ENCODE measurements at places on chromosomes 2 and 18.

GRCh38 chr18:75912829-75913228 is 485.3 kb upstream of the SMIM21 start:
- no peak for DNase-seq
- peaks cover 4% of the 10 kb centered on the region for H3K27me3 ChIP-seq
- H3K4me1 ChIP-seq, result no peaks in the 10 kb centered on the region
- no peak overlapping the region for H3K4me3 ChIP-seq

GRCh38 chr18:5244941-5245340 is 47.9 kb upstream of the AKAIN1 start:
- H3K36me3 ChIP-seq, result peaks cover 21% of the 10 kb centered on the region
- H3K27ac ChIP-seq, result no peak overlapping the region
- no peaks in the 10 kb centered on the region for H3K4me1 ChIP-seq
- H3K27me3 ChIP-seq, result no peaks in the 10 kb centered on the region
- no peak overlapping the region for H3K4me3 ChIP-seq
- no peak for DNase-seq

- no peak for DNase-seq
- H3K4me1 ChIP-seq, result no peaks in the 10 kb centered on the region
- H3K36me3 ChIP-seq, result no peaks in the 10 kb centered on the region
- no peak overlapping the region for H3K27ac ChIP-seq
Observed at GRCh38 chr2:219687882-219688559, 60.6 kb downstream of the SLC4A3 start.

- H3K27ac ChIP-seq, result no peak overlapping the region
- no peak overlapping the region for H3K4me3 ChIP-seq
- no peaks in the 10 kb centered on the region for H3K4me1 ChIP-seq
- no peak for DNase-seq
- no peaks in the 10 kb centered on the region for H3K36me3 ChIP-seq
- H3K27me3 ChIP-seq, result peaks cover 9% of the 10 kb centered on the region
Observed at GRCh38 chr18:50320719-50321118, 33.2 kb upstream of the CXXC1 start.

DNA sequence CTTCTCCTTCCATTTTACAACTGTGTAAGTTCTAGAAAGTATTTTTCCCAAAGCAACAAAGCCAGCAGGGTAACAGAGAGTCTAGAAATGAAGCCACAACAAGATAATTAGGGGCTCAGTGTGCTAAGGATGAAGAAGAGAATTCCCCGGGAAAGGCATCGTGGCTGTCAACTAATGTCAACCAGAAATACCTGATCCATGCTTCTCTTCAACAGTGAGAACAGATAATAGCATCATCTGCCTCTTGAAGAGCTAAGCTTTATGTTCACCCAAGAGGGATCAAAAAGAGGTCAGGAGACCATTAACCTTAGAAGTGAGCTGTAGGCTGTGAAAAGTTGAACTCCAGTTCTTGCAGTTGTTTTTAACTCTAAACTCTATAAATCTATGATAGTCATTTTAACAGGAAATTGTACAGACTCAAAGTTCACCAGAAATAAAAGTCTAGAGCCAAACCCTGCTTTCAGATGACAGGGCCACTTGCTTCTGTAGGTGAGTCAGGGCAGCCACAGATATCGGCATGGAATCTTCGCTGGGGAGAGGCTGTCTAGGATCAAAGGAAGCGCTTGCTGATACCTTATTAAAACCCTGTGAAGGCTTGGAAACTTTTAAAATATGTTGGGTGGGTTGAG is 540.7 kb upstream of the ID2 start:
- H3K27me3 ChIP-seq, result no peaks in the 10 kb centered on the region
- DNase-seq, result no peak
- no peak overlapping the region for H3K27ac ChIP-seq
- peaks cover 34% of the 10 kb centered on the region for H3K4me1 ChIP-seq

DNA sequence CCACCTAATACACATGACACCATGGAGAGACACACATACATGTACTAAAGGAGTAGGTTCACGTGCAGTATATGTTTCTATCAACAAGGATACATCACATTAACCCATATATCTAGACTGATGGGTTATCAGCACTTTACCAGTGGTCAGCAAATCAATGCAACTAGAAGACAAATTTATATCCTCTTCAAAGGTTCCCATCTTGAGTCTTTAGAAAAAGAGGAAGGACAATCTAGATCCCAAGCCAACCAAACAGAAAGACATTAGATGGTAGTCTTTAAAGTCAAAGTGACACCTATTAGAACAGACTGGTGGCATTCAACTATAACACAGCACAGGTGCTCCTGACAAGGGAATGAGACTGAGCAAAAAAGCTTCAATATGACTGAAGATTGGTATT is 13.8 kb upstream of the SERTAD2 start:
- no peak for DNase-seq
- H3K27ac ChIP-seq, result peak overlapping the region; percentile 38
- peak overlapping the region; percentile 20 for H3K4me3 ChIP-seq
- peaks cover 25% of the 10 kb centered on the region for H3K4me1 ChIP-seq
- H3K36me3 ChIP-seq, result no peaks in the 10 kb centered on the region
- H3K27me3 ChIP-seq, result no peaks in the 10 kb centered on the region

GRCh38 chr2:217106650-217107014 is 246.8 kb upstream of the TNP1 start:
- no peak overlapping the region for H3K27ac ChIP-seq
- H3K27me3 ChIP-seq, result no peaks in the 10 kb centered on the region
- H3K4me1 ChIP-seq, result peaks cover 21% of the 10 kb centered on the region
- no peak overlapping the region for H3K4me3 ChIP-seq

- peak within 1 kb of the TSS; percentile 72 for H3K4me3 ChIP-seq
- H3K4me1 ChIP-seq, result peaks cover 24% of the 10 kb centered on the region
- DNase-seq, result peak; percentile 59
- H3K27ac ChIP-seq, result no peak within 1 kb of the TSS
Observed at GRCh38 chr2:24009680-24010476, at the start of gene MFSD2B. Gene MFSD2B, plus strand, starts transcription at chr2:24010085. Its CDS starts 12 bp downstream, at chr2:24010097.

DNA sequence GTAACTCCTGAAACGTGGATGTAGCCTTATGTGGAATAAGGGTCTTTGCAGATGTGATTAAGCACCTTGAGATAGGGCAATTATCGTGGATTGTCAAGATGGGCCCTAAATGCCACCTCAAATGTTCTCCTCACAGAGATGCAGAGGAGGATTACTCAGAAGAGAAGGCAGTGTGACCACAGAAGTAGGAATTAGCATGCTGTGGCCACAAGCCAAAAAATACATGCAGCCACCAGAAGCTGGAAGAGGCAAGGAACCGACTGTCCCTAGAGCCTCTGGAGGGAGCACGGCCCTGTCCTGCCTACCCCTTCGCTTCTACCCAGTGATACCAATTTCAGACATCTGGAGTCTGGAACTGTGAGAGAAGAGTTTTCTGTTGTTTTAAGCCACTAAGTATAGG is 47.3 kb upstream of the MGAT5 start:
- H3K4me1 ChIP-seq, result peaks cover 23% of the 10 kb centered on the region
- H3K27me3 ChIP-seq, result no peaks in the 10 kb centered on the region
- H3K36me3 ChIP-seq, result no peaks in the 10 kb centered on the region
- no peak overlapping the region for H3K27ac ChIP-seq
- H3K4me3 ChIP-seq, result no peak overlapping the region
- DNase-seq, result no peak

GRCh38 chr2:27071990-27072830 is 756 bp upstream of the OST4 start:
- peaks cover 25% of the 10 kb centered on the region for H3K36me3 ChIP-seq
- no peaks in the 10 kb centered on the region for H3K27me3 ChIP-seq
- DNase-seq, result peak; percentile 66
- H3K4me1 ChIP-seq, result peaks cover 51% of the 10 kb centered on the region

DNA sequence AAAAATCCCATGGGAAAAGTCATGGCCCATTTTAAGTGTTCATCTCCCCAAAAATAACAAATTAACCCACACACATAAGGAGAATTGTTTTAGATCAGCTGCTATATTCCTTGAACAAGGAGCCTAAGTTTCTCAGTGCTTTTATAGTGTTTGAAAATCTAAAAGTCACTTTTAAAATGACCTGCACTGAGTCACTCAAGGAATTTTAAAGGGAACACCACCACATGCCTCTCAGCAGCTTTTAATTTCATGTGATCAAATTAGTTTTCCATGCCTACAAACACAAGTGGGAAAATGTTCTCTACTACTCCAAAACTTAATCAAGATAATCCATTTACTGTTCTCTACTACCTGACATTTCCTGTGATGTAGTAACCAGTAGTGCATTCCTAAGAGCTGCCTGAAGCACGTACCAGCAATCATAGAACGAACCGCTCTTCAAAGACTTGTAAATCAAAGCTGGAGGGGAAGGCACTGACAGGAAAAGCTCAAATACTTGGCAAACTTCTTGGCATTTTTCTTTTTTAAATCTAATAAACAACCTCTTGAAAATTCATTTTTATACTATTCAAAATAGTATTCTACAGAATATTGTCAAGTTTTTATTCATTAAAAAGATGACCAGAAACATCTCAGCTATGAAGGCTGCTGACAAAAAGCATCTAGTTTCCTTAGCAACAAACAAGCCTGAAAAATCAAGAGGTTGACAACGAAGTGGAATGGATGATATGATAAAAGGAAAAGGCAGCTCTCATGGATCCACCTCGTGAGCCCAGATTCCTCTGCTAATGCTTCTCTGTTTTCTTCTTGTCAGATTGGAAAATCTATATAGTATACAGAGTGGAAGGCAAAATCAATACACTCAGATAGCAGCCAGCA is 37.2 kb downstream of the LRPPRC start:
- H3K4me3 ChIP-seq, result no peak overlapping the region
- H3K4me1 ChIP-seq, result no peaks in the 10 kb centered on the region
- no peaks in the 10 kb centered on the region for H3K27me3 ChIP-seq
- H3K27ac ChIP-seq, result no peak overlapping the region
- DNase-seq, result no peak

GRCh38 chr18:78679613-78680260 is 299.9 kb upstream of the SALL3 start:
- H3K27me3 ChIP-seq, result no peaks in the 10 kb centered on the region
- DNase-seq, result no peak
- no peaks in the 10 kb centered on the region for H3K36me3 ChIP-seq
- no peak overlapping the region for H3K27ac ChIP-seq
- H3K4me1 ChIP-seq, result no peaks in the 10 kb centered on the region

DNA sequence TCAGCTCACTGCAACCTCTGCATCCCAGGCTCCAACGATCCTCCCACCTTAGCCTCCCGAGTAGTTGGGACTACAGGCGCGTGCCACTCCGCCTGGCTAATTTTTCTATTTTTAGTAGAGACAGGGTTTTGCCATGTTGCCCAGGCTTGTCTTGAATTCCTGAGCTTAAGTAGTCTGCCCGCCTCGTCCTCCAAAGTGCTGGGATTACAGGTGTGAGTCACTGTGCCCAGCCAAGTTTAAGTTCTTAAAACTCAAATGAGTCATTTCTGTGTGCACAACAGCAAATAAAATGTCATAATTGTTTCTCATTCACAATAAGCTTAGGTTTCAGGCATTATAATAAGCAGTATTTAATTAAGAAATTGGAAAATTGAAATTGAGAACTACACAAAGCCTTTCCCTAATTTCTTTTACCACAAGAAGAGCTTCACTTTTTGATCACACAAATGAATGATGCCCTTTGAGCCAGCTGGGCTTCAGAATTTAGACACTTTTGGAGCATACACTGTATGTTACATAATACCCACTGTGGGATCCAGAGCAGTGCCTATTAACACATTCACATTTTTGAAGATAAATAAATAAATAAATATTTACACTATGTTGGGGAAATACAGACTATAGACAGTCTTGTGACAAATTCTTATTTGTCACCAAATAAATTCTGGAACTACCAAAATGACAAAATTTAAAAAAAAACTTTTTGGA is 8.6 kb upstream of the ME2 start:
- no peak for DNase-seq
- no peaks in the 10 kb centered on the region for H3K27me3 ChIP-seq
- H3K4me3 ChIP-seq, result no peak overlapping the region

GRCh38 chr18:80229766-80230745 is 17.3 kb downstream of the PARD6G start:
- no peak overlapping the region for H3K27ac ChIP-seq
- no peaks in the 10 kb centered on the region for H3K36me3 ChIP-seq
- no peaks in the 10 kb centered on the region for H3K27me3 ChIP-seq

DNA sequence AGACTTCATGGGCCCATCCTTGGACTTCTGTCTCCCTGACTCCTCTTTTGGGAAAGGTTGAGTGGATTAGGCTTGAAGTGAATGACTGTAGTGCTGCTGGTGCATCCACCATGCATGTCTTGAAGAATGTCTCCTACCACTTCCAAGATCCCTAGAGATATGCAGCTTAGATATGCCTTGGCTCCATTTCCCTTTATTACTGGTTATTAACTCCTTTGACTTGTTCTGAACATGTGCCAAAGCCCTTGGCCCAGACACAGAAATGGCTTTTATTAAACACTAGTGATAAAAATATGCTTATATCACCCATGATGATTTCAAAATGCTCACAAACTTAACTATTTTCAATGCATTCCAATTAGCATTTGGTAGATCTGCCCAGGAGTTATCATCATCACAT is 90.0 kb upstream of the SLC14A2 start:
- H3K27ac ChIP-seq, result no peak overlapping the region
- no peak for DNase-seq
- no peaks in the 10 kb centered on the region for H3K4me1 ChIP-seq
- H3K36me3 ChIP-seq, result no peaks in the 10 kb centered on the region
- no peak overlapping the region for H3K4me3 ChIP-seq

DNA sequence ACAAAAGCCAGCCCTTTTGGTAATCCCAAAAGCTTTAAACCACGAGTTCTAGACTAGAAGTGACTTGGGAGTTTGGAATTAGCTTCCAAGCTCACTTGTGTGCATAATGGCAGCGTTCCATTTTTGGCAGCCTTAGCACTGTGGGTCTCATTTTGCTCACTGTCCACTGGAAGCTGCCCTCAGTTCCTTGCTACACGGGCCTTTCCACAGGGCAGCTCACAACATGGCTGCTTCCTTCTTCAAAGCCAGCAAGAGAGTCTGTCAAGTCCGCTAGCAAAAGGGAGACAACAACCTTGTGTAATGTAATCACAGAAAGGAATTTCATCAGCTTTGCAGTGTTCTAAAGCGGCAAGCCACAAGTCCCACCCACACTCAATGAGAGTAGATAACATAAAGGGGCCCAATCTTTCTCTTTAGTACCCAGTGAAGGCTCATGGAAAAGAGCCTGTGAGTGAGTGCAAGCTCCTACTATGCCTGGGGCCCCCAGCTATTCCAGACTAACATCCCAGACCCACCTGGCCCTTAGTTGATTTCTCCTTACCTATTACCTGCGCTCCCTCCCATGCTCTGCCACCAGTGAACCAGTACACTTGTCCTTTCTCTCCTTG is 239.7 kb upstream of the FBXO11 start:
- H3K4me1 ChIP-seq, result peaks cover 15% of the 10 kb centered on the region
- no peak for DNase-seq
- H3K27me3 ChIP-seq, result no peaks in the 10 kb centered on the region
- H3K27ac ChIP-seq, result peak overlapping the region; percentile 50
- no peaks in the 10 kb centered on the region for H3K36me3 ChIP-seq

DNA sequence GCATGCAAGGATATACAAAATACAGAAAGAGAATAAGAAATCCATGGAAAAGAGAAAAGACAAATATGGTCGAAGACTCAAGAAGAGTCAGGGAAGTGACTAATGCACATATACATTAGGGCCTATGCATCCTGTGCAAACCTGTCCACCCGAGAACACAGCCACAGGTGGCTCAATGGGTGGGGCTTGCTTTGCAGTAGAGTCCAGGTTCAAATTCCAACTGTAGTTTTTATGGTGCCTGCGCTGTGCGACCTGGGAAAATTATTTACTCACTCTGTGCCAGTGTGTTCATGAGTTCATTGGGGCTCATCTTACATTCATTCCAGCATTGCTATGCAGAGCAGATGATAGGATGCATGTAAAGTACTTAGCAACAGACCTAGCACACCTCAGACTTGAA is 244.7 kb downstream of the CTNNA2 start:
- H3K27me3 ChIP-seq, result no peaks in the 10 kb centered on the region
- no peak overlapping the region for H3K27ac ChIP-seq
- no peaks in the 10 kb centered on the region for H3K4me1 ChIP-seq
- DNase-seq, result no peak
